ENCODE measurements at places on chromosomes 7 and 10. TPM values are rescaled to one million over a fixed set of nuclear protein-coding genes. Genes with fewer than 3 reads are reported as not detected.

- H3K27ac ChIP-seq: peak overlapping the region; percentile 13
- no peak overlapping the region for H3K4me3 ChIP-seq
- no peaks in the 10 kb centered on the region for H3K27me3 ChIP-seq
- no peaks in the 10 kb centered on the region for H3K36me3 ChIP-seq
- DNase-seq: no peak
- H3K4me1 ChIP-seq: peaks cover under 1% of the 10 kb centered on the region
Measured at GRCh38 chr10:90935581-90936275, 14.8 kb upstream of the ANKRD1 start.

- DNase-seq: no peak
- no peak overlapping the region for H3K27ac ChIP-seq
- no peaks in the 10 kb centered on the region for H3K27me3 ChIP-seq
- H3K36me3 ChIP-seq: no peaks in the 10 kb centered on the region
- no peak overlapping the region for H3K4me3 ChIP-seq
Measured at GRCh38 chr10:116766241-116766827, 24.0 kb upstream of the HSPA12A start.

Gene PRPS1L1
- total RNA-seq: not detected

- peak within 1 kb of the TSS; percentile 61 for H3K27ac ChIP-seq
- no peaks in the 10 kb centered on the region for H3K27me3 ChIP-seq
- no peaks in the 10 kb centered on the region for H3K36me3 ChIP-seq
Measured at GRCh38 chr7:113086431-113086888, at the start of gene GPR85. GPR85 (minus strand) TSS chr7:113086827; CDS start chr7:113084721, 2,106 bp downstream.

- no peak for DNase-seq
Measured at GRCh38 chr10:73628405-73628804, 12.9 kb downstream of the MYOZ1 start.

DNA sequence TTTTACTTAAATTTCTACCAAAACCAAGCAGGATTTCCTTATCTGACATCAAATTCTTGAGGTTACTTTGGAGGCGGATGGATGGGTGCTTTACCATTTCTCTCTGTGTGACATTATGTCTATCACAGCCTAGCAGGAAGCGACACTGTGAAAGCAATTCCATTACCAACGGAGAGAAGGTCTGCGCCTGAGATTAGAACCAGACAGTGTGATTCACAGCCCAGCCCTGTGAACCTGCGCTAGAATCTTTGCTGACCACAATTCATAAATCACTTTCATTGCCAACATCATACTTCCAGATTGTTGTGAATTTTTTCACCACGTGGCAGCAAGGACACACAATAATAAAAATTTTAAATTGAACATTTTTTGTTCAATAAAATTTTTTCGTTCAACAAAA is 126.5 kb downstream of the CUBN start:
- H3K4me1 ChIP-seq: peaks cover 40% of the 10 kb centered on the region
- DNase-seq: no peak
- H3K27me3 ChIP-seq: no peaks in the 10 kb centered on the region
- peak overlapping the region; percentile 83 for H3K27ac ChIP-seq
- H3K4me3 ChIP-seq: no peak overlapping the region

DNA sequence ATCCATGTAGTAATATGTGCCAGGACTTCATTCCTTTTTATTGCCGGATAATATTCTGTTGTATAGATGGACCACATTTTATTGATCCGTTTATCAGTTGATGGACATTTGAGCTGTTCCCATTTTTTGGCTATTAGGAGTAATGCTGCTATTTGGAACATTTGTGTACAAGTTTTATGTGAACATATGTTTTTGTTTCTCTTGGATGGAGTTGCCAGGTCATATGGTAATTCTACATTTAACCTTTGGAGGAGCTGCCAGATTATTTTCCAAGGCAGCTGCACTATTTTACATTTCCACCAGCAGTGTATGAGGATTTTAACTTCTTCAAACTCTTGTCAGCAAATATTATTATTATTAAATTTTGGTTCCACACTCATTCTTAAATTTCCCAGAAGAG is 59.2 kb downstream of the C10orf90 start:
- no peak overlapping the region for H3K4me3 ChIP-seq
- DNase-seq: no peak

- H3K4me3 ChIP-seq: no peak overlapping the region
- DNase-seq: no peak
- no peaks in the 10 kb centered on the region for H3K4me1 ChIP-seq
- H3K27me3 ChIP-seq: no peaks in the 10 kb centered on the region
Measured at GRCh38 chr10:11586170-11586569, 25.3 kb downstream of the USP6NL start.

DNA sequence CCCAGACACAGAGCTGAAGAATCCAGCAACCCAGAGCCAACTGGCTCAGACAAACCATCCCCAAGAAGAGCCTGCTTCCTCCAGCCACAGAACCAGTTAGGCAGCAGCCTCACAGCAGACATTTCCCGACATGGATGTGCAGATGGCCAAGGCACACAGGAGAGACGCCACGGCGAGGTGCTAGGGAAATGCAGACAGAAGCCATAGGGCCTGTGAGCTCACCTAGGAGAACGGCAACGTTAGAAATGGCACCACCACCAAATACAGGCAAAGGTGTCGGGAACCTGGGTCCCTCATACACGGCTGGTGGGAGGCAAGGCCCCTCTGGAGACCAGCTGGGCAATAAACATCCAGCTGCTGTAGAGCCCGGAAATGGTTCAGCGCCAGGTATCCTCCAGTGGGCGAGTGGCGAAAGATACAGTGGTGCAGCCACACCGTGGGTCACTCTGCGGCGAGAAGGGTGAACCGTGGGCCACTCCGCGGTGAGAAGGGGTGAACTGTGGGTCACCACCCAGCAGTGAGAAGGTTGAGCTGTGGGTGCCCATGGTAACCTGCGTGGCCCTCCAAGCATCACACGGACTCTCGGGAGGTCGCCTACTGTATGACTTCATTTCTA is 31.2 kb downstream of the JAKMIP3 start:
- no peaks in the 10 kb centered on the region for H3K27me3 ChIP-seq
- H3K27ac ChIP-seq: no peak overlapping the region
- H3K36me3 ChIP-seq: no peaks in the 10 kb centered on the region
- H3K4me1 ChIP-seq: no peaks in the 10 kb centered on the region

- no peak overlapping the region for H3K27ac ChIP-seq
- peak overlapping the region; percentile 23 for H3K4me3 ChIP-seq
- H3K4me1 ChIP-seq: no peaks in the 10 kb centered on the region
- peaks cover 34% of the 10 kb centered on the region for H3K27me3 ChIP-seq
- no peaks in the 10 kb centered on the region for H3K36me3 ChIP-seq
- no peak for DNase-seq
Measured at GRCh38 chr7:97015756-97016380, 8.8 kb downstream of the DLX5 start.

Gene DYNC1I1
- 13.2 TPM for total RNA-seq

- peaks cover 5% of the 10 kb centered on the region for H3K36me3 ChIP-seq
- no peak overlapping the region for H3K27ac ChIP-seq
- DNase-seq: no peak
- H3K27me3 ChIP-seq: no peaks in the 10 kb centered on the region
- H3K4me3 ChIP-seq: no peak overlapping the region
Measured at GRCh38 chr10:98169379-98169778, 34.9 kb downstream of the R3HCC1L start.

DNA sequence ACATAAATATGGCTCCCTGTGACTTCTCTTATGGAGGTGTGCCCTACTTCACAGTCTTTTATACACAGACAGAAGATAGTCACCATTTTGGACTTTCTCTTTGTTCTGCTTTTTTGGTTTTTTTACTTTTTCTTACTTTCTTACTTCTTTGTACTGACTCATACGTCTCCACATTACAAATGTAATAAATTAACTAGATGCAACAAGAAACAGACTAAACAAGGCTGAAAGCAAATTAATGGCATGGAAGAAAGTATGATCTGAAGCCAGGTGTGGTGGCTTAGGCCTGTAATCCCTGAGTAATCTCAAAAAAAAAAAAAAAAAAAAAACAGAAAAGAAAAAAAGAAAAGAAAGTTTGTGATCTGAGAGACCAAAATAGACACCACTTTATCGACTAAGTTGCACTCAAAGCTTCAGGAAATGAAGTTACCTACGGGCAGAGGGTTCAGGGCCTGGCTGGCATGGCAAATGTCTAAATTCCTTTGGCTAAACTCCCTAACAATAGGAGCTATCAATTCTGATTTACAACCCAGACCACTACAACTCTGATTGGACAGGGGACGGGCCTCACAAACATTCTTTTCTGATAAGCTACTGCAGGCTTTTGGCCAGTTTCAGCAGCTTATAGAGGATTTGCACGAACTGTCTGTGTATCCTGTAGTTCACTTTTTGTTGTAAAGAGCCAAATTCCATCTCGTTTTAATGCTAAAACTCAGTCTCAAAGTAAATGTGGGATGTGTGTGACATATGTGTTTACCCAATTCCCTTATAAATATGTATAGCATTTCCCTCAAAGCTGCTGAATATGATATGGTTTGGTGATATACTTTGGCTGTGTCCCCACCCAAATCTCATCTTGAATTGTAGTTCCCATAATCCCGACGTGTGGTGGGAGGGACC is 129.1 kb downstream of the SEPTIN14 start:
- DNase-seq: no peak
- no peak overlapping the region for H3K4me3 ChIP-seq
- no peak overlapping the region for H3K27ac ChIP-seq
- no peaks in the 10 kb centered on the region for H3K4me1 ChIP-seq
- no peaks in the 10 kb centered on the region for H3K27me3 ChIP-seq

DNA sequence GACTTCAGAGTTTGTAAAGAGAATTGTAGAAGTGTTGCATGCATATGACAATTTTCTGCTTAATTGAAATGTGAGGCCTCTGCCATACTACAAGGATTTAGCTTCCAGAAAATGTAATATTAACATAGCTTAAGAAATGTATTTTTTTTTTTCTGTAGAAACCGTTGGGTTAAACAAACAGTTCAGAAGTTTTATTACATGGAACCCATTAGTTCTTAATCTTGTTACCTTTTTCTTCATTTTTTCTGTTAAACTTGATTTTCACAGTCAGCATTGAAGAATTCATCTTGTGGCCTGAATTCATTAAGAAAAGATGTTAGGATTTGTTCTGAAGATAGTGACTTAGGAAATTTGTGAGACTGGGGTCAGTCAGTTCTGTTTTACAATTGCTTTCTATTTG is 4.9 kb downstream of the PTEN start:
- peak overlapping the region; percentile 100 for H3K4me3 ChIP-seq
- H3K4me1 ChIP-seq: no peaks in the 10 kb centered on the region
- H3K27ac ChIP-seq: no peak overlapping the region
- DNase-seq: no peak
- no peaks in the 10 kb centered on the region for H3K36me3 ChIP-seq

GRCh38 chr10:74500816-74501215 is 325.6 kb upstream of the KAT6B start:
- no peak overlapping the region for H3K4me3 ChIP-seq
- no peak overlapping the region for H3K27ac ChIP-seq
- no peaks in the 10 kb centered on the region for H3K27me3 ChIP-seq
- no peak for DNase-seq

DNA sequence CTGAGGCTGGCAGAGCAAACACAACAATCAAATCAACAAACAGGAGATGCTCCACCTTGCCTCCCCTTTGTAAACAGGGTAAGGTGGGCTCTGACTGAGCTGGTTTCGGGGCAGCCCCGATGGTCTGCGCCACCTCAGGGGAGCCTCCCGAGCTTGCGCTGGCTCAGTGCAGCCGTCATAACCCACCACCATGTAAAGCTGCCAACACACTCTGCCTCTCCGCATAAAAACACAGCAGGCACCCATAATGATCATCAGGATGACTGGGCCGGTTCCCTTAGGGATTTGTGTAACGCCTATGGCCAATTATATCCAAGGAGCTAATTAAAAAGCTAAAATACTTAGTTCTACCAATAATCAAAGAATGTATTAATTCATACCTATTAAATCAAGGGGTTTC is 124.5 kb downstream of the PRPF18 start:
- peaks cover 5% of the 10 kb centered on the region for H3K4me1 ChIP-seq
- H3K27ac ChIP-seq: no peak overlapping the region
- no peaks in the 10 kb centered on the region for H3K36me3 ChIP-seq

DNA sequence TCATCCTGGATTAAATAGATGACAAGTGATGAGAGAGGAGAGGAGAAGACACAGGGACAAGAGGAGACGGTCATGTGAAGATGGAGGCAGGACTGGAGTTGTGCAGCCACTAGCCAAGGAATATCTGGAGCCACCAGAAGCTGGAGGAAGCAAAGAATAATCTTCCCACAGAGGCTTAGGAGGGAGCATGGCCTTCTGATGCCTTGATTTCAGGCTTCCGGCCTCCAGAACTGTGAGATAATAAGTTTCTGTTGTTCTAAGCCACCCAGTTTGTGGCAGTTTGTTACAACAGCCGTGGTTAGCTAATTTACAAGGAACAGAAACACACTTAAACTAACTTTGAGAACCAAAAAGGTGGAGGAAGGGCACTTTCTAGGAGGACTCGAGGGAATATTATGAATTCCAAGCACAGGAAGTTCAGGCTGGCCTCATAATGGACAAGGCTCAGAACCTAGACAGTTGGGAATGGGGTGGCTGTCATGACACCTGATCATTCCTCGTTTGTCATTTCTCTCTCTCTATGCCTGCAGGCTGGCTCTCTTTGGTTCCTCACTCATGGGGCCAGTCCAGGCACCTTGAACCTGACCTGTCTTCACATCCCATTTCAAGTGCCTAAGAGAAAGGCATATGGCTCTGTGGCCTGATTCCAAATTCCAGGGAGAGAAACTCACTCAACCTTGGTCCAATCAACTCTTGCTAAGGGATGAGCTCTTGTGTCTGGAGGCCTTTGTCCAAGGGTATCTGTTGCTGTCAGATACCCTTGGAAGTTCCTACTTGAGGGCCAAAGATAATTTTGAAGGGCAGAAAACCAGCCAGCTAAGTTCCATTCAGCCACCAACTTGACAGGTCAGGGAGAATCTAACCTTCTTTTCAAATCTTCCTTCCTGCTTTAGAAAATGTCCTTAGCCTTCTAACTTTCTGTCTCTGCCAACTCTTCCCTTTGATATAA is 33.5 kb upstream of the PDZD8 start:
- H3K4me1 ChIP-seq: no peaks in the 10 kb centered on the region
- H3K36me3 ChIP-seq: no peaks in the 10 kb centered on the region
- DNase-seq: no peak

- no peak for DNase-seq
- peaks cover 4% of the 10 kb centered on the region for H3K4me1 ChIP-seq
- no peaks in the 10 kb centered on the region for H3K27me3 ChIP-seq
- H3K27ac ChIP-seq: no peak overlapping the region
Measured at GRCh38 chr10:132492323-132493025, 45.1 kb upstream of the INPP5A start.

Gene AHR
- 149 TPM for total RNA-seq

GRCh38 chr10:61883371-61884025 is 18.0 kb upstream of the ARID5B start:
- no peak for DNase-seq
- no peaks in the 10 kb centered on the region for H3K4me1 ChIP-seq
- no peak overlapping the region for H3K27ac ChIP-seq
- H3K36me3 ChIP-seq: no peaks in the 10 kb centered on the region

Gene ITIH5
- total RNA-seq: 19.4 TPM

Gene UCN3
- total RNA-seq: not detected
